ENCODE measurements at places on chromosomes 4 and X.

- DNase-seq, result no peak
These were observed 543.5 kb downstream of the PDHA2 start for GRCh38 chr4:96383349-96383748.

GRCh38 chrX:9947131-9947794, 19.9 kb upstream of the CLDN34 start:
- DNase-seq, result no peak

DNA sequence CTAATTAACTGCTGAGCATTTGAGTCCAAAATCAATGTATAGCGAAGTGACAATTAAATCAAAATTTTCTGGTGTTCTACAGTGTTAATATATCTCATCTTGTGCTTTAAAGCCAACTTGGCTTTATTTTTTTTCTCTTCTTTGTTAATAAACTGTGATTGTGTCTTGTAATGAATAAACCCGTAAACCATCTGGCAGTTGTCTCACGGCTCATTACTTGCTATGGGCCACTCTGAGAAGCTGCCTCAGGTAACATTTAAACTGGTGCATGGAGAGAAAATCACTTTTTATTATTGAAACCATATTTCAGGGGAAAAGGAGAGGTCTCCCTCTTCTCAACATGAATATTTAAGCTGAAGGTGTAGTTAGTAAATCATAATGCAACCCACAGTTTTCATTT, 694.0 kb downstream of the KCTD8 start:
- DNase-seq, result no peak

DNA sequence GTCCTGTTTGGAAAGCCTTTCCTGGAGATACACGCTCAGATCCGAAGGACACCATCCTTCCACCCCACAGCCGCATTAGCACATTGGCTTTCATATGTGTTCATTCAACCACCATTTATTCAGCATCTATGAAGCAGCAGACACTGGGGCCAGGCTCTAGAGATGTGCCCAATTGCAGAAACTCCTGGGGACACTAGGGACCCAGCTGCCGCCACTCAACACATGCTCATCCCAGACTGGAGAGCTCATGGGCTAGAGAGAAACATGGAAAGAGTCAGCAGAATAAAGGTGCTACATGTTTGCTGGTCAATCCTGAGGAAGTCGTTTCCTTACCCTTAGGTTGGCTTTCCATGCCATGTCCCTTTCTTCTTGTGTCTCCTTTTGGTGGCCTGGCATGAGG, 7.6 kb downstream of the CTAG1A start:
- no peak for DNase-seq

GRCh38 chrX:2434270-2435163, 66.3 kb downstream of the DHRSX start:
- DNase-seq, result no peak

GRCh38 chr4:110467400-110467799, 8.6 kb upstream of the ENPEP start:
- DNase-seq, result no peak

DNA sequence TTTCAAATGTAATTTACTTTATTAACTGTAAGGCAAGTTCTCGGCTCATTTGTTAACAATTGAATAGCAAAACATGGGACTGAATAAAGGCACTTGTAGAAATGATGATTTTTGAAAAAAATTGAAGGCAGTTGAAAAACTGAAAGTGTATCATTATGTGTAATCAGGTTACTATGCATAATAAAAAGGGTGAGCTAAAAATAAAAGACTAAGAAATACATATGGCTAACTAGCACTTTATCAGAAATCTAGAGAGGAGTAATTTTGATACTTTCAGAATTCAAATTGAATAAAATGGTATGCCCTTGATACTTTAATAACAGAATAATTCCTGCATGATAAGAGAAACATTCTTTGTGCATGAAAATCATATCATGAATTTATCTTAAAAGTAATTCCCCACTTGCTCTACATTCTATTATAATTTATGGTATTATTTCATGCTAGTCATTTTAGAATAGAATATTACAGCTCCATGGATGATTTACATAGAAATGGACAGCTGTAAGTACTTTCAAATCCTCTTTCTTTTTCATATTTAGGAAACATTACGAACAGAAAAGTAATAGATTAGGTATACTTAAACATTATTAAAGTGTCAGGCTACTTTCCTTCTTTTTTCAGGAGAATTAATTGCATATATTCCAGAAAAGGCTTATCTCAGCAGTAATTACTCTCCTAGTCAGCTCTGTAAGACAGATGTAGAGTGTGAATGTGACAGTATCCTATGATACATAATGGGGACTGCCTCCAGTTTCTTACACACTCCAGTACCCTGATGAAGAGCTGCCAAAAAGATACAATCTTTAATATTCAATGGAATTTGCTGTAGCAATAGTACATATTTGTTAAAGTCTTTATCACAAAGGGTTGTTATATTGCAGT, 697.3 kb downstream of the CCSER1 start:
- no peak for DNase-seq

DNA sequence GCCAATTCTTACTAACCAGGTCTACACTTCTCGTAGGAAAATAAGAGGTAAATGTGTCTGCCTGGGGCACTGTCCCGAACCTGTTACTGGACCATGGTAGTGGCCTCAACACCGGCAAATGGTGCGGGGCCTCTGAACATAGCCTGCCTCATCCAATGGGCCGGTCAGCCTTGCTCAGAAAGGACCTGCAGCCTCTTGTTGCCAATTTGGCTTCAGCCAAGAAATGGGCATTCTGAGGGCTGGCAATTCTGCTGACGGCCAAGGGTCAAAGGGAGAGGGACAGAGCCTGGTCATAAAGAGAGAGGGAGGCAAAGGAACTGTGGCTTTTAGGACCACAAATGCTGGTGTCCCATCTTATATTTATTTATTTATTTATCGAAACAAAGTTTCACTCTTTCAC, 69.5 kb upstream of the ATP6AP2 start:
- no peak for DNase-seq

DNA sequence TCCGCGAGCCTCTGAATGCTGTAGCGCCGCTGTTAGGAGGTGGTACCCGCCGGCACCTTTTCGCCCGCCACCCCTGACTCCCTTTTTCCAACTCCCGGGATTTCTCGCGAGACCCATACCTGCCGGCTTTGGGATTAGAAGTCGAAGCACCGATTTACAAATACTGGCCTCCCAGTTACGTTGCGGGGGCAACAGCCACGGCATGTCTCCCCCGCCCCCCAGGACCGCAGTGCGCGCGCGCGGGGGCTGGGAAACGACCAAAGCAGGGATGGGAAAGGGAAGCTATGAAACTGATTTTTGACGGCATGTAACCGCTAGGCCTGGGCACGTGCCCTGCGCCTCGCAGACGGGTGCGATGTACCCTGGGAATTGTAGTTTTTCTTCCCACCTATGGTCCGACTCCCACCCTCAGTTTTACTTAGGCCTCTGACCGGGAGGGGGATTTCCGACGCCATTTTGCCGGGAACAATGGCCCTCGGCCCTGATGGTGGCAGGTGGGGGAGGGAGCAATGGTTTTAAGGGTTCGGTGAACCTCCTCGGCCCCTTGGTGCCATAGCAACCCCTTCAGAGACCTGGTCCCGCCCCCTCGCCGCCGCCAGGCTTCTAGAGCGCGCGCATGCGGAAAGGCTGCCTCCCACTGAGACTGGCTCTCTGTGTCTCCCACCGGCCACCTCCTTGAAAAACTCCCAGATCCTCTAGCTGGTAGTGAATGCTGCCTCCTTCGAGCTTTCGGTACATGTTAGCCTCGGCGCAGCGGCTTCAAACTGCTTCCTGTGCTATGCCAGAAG, 772 bp upstream of the WNK3 start:
- no peak for DNase-seq

DNA sequence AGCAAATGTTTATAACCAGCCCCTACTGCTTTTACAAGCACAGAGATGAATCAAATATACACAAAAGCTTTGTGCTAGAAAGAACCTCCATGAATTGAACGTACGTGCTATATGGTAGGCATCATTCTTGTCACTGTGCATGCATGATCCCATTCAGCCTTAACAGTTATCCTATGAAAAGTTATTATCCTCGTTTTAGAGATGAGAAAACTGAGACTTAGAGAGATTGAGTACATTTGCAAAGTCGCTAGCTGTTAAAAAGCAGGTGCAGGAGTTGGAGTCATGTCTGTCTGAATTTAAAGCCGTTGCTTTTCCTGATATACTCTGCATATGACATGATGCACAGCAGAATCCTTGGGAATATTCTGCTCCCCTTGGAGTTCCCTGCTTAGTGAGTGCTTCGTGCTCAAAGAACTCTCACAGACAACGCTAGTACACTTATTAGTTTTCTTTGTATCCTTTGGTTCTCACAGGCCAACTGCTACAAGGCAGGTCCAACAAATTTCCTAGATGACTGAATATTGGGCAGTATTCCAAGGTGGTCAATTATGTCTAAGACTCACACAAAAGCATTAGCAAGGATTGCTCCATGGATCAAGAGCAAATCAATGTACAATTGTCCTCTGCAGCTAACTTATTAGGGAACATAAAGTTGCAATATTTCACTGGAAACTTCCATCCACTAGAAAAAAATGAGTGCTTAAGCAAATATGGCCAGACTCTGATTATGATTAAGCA, 42.8 kb upstream of the TRIM2 start:
- DNase-seq, result no peak

DNA sequence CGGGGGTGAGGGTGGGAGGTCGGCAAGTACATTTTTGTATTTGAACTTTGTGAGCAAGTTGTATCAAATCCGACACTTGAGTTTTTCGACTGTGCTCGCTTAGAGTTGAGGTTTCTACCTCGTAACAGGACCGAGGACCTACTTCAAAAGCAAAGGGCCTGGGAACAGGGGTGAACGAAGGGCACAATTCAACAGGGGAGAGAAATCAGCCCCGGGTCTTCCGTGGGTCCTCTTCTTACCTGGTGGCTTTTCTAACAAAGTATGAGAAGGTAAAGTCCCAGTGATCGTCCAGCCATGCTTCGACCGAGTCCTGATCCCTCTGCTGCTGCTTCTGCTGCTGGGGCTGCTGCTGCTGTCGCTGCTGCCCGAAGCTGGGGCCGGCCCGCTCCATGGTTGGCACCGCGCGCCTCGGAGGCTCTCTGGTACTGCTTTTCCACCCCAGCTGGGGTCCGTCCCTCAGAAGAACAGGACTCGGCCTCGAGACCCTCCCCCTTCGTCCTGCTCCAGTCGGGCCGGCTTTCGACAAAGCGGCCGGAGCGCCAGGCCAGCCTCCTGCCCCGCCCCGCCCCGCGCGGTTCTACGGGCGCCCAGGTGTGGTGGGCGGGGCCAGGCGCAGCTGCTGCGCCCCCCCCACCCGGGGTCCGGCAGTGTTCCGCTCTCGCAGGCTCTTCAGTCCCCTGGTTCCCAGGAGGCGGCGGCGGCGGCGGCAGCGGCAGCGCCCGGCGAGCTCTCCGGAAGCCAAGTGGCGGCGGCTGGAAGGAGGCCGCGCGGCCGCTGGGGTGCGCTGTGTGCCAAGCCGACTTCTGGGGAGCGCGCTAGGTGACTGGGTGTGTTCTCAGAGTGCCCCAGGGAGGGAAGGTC, at the start of gene PDE5A:
Gene PDE5A, minus strand, starts transcription at position 524 of the 861 bp plus-strand sequence. Its CDS starts 133 bp downstream, at position 391.
- DNase-seq, result peak; percentile 87

DNA sequence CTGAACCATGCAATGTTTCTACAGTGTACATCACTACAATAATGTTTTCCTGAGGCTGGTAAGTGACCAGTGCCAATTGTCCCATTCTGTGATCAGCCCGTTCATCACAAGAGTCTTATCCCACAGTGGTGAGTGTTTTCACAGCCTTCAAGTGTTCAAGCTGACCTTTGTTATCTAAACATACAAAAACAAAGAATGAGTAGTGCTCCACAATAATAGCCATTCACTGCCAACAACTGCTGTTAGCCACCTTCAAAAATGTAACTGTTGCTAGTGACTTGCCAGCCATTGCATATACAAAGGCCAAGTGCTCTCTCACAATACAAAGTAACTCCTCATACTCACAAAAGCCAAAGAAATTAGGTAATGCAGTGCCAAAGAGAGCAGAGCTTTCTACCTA, 1084.1 kb downstream of the FAM133A start:
- no peak for DNase-seq

DNA sequence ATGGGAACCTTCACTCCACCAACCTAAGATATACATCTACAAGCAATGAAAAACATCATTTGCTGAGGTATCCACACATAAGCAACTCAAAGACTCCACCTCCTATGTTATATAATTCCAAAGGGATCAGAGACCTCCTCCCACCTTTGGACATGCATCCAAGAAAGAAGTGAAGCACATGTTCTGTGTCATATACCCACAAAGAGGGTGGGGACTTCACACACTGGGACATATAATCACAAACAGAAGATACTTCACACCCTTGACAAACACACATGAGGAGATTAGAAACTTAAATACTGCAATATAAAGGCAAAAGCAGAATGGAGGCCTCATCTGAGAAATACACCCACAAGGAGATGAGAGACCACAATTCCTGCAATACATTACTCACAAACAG, 25.4 kb downstream of the SUV39H1 start:
- DNase-seq, result no peak

DNA sequence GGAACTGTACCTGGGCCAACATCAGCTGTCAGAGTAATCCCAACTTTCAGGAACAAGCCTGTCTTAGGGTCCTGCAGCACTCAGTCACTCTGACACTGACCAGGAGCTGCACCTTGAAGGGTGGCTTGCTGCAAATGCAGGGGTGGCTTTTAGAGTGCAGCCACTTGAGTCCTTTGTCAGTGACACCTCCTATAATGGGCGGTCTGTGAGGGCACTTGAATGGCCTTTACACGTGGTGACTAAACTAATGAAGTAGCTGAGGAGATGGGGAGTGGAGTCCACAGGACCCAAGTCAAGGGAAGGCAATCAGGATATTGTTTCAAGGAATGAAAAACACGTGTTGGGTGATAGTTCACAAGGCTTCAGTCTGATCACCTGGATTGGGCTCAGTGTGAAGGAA, 11.1 kb upstream of the LNX1 start:
- DNase-seq, result no peak

DNA sequence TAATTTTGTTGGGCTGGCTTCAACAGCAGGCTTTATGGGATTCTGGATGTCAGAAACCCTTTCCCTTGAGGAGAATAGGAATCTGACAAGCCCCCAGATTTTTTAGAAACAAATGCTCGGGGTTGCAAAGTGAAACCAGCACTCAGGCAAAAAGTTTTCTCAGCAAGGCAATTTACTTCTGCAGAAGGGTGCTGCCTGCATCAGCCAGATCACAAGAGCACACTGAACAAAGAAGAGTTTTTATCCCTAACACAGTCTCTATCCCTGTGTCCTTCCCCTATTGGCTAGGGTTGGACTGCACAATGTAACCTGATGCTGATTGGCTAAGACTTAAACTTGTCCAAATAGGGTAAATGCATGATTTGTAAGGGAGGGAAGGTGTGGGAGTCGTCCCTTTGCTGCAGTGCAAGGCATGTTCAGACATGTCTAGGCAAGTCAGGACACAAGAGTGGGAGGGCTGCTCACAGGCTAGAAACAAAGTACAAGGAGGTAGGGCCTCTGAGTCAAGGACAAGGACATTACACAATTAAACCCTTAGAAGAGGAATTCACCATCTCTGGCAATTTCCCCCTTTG, 175.8 kb downstream of the CCNG2 start:
- no peak for DNase-seq

DNA sequence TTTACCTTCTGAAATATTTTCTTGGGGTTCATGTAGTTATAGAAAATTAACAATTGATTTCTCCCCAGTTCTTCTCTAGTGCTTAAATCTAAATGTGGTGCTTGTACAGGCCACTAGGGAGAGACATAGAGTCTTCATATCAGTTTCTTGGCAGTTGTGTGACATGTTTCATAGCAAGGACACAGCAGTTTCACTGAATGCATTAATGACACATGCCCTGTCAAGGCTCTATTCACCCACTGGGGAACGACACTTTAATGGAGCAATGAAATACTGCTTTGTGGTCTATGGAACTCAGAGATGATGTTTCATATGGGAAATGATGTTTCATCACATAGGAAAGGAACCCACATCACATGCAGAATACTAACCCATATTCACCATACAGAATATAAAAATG, 2.8 kb downstream of the VEGFC start:
- peak; percentile 61 for DNase-seq
